Choroid plexus epithelial cell (primary cell): ENCODE measurements at places on chromosomes 1 and 21.

GRCh38 chr21:30963502-30963901, 74.8 kb downstream of the KRTAP19-8 start:
- DNase-seq: no peak

GRCh38 chr1:145849356-145850160, 4.1 kb downstream of the NUDT17 start:
- peak; percentile 90 for DNase-seq

GRCh38 chr1:245988393-245989078, 518.5 kb downstream of the SMYD3 start:
- DNase-seq: no peak

DNA sequence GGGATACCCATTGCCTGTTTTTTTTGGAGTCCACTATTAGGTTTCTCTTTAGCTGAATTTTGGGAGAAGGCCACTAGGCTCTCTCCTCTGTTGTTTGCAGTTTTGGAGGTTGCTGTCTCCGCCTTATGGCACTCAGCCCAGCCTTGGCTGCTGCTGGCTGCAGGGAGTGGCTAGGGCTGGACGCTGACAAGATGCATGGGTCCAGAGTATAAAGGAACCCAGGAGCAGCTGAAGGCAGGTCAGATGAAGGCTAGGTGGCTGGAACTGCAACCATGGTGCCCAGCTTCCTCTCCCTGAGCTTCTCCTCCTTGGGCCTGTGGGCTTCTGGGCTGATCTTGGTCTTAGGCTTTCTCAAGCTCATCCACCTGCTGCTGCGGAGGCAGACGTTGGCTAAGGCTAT, at the start of gene CYP4B1:
TSS of gene CYP4B1 (plus strand) at position 237 of the 400 bp plus-strand sequence. CDS start at position 273, 36 bp downstream.
- no peak for DNase-seq

DNA sequence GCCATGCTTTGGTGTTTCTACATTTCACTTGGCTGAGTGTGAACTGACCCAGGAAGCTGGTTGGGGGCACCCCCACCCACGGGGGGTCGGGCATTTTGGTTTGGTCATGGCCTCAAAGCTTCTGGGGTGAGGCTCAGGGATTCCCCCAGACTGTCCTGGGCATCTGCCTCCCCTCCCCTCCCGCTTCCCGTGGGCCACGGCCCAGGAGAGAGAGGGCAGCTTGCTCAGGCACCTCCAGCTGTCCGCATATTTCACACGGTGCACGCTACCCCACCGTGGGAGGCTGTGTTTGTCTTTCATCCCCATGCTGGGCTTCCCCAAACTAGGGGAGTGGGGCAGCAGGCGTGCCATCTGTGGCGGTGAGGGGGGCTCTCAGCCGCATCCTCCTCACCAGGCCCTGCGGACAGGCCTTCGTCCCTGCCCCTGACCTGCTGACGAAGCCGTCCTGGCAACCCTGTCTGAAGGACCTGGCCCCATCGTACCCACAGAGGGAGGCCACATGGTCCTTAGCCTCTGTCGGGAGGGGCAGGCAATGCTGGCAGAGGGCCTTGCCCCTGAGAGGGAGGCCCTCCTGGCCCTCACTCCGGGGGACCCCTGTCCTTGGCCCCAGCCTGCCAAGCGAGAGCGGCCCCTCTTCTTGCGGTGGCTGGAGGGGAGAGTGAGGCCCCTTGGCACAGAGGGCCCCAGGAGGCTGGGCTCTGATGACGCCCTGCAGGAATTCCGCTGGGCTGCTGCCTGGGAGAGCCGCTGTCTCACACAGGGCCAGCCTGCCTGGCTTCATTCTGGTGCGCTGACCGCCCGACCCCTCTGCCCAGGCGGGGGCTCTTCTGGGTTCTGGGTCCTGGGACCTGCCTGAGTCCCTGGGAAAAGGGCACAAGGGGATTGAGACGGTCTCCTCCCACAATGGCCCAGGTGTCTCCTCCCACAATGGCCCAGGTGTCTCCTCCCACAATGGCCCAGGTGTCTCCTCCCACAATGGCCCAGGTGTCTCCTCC, 22.1 kb downstream of the TP73 start:
- DNase-seq: peak; percentile 24

- no peak for DNase-seq
These were observed 172.4 kb downstream of the VPS13D start for GRCh38 chr1:12402159-12402673.

DNA sequence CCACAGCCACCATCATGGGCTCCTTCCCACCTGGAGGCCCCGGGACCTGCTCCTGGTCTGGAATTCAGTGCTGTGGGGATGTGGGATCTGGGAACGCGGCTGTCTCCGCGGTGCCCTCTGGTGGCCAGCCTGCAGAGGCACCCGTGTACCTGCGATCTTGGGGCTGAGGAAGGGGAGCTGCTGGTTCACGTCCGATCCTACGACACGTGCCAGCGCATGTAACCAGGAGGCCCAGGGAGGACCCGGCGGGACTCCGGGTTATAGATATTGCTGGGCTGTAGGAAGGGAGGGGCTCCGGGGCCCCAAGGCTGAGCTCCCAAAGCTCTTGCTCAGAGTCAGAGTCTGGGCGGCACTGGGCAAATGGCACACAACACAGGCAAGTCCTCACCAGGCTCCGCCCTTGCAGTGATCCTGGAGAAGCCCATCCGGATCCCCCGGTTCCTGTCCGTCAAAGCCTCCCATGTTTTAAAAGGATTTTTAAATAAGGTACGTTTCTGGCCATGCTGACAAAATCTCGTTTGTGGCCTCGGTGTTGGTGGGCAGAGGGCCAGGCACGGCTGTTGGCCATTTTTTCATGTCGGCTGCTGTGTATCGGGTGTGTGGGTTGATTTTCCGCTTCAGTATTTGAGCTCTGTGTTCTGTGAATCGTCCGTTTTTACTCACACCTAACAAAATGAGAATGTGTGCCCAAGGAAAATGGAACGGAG, 20.1 kb downstream of the FAAP20 start:
- peak; percentile 63 for DNase-seq

DNA sequence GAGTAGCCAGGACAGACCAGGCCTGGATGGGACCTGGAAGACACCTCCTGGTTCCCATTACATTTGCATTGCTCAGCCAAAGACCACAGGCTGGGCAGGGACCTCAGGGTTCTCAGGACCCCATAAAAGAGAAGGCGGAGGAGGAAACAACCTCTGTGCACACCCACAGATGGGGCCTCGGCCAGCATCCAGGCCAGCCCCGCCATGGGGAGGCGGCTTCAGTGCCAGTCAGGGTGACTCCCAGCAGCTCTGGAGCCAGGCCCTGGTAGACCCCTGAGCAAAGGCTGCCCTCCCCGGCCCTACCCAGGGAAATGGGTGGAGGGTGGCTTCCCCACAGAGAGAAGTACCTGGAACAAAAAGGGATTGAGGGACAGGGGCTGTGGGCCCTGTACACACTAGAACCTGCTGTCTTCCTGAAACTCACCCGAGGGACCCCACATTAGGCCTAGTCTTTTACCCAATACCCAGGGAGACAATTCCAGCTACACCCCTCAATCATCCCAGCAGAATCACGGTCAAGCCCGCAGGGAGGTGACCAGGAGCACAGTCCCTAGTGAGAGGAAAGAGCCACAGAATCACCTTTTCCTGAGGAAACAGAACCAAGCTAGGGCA, 64.5 kb downstream of the PSMG1 start:
- no peak for DNase-seq

DNA sequence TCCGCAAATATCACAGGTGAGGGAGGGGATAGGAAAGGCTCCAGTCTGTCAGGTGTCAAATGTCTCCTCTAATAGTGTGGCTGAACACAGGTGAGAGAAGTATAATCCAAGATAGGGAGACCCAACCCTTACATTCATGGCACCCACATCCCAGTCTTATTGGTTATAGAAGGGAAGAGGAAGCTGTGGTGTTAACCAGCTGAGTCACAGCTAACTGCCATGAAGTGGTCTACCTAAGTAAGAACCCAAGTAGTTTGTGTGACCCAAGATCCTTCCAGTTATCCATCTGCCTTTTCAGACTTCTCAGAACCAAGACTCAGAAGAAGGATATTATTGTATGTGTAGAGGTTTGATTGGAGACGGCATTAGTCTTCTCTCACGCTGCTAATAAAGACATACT, 37.1 kb downstream of the DDAH1 start:
- DNase-seq: no peak

DNA sequence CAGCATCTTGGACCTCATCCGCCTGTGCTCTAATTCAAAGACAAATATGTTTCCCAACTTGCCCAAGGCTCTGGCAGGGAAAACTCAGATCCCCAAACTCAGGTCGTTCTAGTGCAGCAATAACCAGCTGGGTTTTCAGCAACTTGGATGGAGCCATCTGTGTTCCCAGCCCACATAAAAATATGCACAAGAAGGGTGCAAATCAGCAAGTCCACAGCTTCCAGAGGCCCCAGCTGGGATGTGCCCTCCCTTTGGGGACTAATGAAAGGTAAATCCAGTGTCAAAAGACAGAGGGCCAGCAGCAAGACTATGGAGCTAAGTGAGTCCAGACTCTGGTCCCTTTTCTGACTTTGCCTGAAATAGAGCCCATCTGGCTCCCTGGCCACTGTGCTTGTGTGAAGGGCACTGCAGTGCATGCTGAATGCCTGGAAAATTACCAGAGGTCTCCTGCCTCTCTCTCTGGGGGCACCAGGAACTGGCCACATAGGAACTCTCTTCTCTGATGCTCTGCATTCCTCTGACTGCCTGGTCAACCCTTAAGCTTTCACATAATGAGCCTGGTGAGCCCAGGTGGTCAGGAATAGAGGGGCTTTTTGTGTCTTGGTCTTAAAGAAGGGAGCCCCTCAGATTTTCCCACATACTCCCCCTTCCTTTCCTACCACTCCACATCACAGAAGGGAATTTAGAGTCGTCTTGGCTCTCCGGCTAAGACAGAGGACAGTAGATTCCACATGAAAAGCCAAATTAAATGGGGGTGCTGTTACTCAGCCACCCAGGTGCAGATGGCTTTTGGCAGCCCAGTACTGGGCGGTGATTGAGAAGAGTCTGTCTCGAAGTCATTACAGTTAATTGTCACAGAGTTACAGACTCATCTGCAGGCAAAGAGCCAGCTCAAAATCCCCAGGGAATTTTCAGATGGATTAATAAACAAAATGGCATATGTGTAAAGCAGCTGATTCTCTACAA, 88.1 kb upstream of the C1orf21 start:
- DNase-seq: no peak

GRCh38 chr1:93394514-93394913, 48.8 kb downstream of the DR1 start:
- DNase-seq: no peak

- peak; percentile 82 for DNase-seq
These were observed 220.0 kb downstream of the FGGY start for GRCh38 chr1:59516881-59517280.

GRCh38 chr1:25765923-25766589, 33.9 kb upstream of the SELENON start:
- no peak for DNase-seq

DNA sequence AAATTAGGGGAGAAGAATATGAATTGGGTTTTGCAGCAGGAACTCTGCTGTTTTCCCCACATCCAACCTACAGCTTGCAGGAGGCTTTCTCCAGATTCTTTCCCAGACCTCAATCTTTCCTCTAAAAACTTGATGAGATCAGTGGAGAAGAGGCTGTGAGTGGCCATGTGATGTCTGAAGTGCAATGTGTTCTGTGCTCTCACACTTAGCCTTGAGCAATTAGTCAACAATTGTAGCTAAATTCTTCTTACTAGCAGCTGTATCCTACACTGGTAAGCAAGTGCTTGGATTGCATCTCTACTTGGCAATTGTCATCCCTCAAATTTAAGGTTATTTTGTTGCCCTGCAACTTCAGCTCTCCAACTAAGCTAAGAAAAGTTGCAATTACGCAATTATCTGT, 807.3 kb upstream of the RGS18 start:
- DNase-seq: no peak

DNA sequence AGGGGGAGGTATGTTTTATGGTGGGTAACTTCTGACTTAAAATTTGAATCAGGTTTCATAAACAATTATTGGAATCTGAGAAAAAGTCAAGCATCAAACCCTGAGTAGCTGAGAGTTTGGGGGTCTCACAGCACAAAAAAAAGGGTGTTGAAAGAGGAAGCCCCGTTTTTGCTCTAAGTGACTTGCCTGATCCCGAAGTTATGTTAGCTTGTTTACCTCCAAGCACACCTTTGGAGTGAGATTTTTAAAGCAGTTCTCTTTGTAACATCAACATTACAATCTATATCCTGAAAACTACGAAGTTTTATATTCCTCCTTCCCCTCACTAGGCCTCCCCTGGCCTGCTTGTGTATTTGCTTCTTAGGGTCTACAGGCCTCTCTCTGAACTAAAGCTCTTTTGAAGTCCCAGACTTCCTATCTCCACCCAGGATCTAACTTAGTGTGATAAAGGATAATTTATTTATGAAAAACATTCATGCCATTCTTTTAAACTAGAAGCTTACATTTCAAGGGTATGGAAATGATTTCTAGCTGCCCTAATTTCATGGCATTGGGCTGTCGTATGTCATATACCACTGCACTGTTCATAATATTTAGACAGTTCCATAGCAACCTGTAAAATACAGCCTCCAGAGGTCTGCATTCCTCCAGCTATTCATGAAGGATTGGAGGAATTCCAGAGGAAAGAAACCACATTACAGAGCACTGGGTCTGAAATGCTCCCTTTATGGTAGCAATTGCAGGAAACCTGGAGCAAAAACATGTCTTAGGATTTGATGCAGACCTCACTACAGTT, 36.1 kb upstream of the RGS1 start:
- peak; percentile 97 for DNase-seq

GRCh38 chr1:100928128-100928527, 32.2 kb downstream of the SLC30A7 start:
- no peak for DNase-seq

DNA sequence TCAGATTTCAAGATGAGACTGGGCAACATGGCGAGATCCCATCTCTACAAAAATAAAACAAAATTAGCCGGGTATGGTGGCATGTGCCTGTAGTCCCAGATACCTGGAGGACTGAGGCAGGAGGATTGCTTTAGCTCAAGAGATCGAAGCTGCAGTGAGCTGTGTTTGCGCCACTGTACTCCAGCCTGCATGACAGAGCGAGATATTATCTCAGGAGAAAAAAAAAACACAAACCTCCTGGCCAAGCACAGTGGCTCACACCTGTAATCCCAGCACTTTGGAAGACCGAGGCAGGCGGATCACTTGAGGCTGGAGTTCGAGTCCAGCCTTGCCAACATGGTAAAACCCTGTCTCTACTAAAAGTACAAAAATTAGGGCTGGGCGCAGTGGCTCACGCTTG, 42.8 kb downstream of the XKR8 start:
- DNase-seq: no peak

DNA sequence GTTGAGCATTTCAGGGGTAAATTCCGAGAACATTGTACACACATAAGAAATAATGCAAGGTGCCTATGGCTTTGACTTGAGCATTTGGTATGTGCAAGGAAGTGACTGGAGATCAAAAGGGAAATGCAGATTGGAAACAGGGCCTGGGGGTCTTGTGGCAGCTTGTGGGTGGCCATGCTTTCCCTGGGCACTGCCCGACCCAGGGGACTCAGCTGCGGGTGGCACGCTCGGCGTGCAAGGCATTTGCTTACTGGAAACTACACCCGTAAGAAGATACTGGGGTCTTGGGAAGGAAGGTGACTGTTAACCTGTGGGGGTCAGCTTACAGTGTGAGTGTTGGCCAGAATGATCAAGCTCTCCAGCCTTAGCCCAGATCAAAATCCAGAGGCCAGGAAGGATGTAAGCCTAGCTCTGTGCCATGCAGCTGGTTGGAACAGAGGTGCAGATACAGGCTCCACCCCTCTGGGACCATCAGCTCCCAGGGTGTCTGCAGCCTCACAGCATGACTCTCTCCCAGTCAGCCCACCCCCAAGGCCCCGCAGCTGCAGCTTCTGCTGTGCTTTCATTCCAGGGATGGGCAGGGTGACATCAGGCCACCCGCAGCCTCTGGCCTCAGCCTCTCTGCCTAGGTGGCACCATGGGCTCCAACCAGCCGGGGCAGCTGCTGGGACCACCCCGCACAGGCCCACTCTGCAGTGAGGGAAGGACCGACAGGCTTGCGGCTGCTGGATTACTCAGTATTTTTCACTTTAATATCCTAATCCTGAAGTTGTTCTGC, 55.1 kb downstream of the KIF26B start:
- no peak for DNase-seq

GRCh38 chr1:167554028-167554779, 642 bp upstream of the CREG1 start:
- no peak for DNase-seq
